NCI-H2171 treated with DMSO at 0.1 percent for 48 hours (cell line): ENCODE measurements at places on chromosomes 1 and 21.

GRCh38 chr1:156090840-156091188 is 8.5 kb upstream of the MEX3A start:
- peak; percentile 91 for DNase-seq

GRCh38 chr1:239539812-239540211 is 153.4 kb downstream of the CHRM3 start:
- DNase-seq = no peak

GRCh38 chr1:79124756-79125155 is 118.2 kb upstream of the ADGRL4 start:
- no peak for DNase-seq

DNA sequence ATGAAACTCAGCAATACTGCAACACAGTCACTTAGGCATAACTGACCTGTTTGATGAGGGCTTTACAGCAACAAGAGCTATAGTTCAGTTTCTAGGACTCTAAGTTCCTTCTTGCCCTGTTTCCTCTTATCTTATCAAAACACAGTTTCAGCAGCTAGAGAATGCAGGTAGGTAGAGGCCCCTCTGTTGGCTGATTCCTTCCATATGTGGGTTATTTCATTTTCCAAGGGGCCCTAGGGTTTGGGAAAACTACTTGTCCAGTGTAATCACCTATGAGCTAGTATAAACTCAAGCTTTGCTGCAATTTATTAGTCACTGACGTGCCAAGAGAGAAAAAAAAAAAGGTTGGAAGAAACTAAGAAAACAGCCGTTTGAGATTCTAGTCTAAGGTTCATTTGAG is 607.7 kb upstream of the USP24 start:
- no peak for DNase-seq

DNA sequence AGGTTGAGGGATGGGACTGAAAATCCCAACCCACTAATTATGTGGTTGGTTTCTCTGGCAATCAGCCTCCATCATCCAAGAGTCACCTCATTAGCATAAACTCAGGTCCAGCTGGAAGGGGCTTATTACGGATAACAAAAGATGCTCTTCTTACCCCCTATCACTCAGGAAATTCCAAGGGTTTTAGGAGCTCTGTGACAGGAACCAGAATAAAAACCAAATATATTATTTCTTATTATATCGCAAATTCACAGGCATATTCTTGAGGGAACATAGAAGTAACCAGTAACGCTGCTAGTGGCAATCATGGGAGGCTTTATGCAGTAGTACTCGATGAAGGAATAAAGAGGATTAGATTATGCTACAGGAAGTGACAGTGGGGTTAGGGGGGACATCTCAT is 59.7 kb downstream of the ATF6 start:
- no peak for DNase-seq

DNA sequence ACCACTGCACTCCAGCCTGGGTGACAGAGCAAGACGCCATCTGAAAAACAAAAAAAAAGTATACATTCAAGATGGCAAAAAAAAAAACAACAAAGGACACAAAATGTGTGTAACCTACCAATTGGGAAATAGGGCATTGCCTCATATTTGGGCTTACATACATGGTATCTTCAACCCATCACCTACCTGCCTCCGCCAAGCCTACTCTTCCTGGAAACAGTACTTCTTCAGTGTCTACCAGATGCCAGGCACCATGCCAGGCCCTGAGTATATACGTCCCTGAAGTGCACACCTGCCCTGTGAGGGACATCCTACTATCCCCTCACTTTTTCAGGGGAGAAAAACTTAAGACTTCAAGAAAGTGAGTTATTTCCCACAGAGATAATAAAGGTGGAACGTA is 160.2 kb downstream of the TOMM20 start:
- no peak for DNase-seq

GRCh38 chr1:202462342-202463076 is 114.0 kb downstream of the PPP1R12B start:
- DNase-seq = no peak

DNA sequence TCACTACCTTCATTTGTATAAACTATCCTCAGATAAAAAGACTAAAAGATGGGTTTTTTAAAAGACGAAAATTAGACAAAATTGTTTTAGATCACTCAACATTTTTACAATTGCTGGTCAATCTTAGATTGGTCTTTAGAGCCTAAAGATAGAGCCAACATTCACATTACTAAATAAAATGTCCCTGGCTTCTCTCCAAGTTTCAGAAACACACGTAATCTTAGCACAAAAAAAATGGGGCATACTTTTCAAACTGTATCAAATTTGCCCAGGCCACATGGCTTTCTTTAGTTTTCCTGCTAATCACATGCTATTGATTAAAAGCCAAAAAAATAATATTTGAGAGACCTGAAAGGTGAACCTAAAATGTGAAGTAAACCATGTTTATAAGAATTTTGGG is 288.1 kb downstream of the DPYD start:
- DNase-seq = peak; percentile 5

- no peak for DNase-seq
Observed at GRCh38 chr1:32848354-32849063, 22.2 kb downstream of the FNDC5 start.

DNA sequence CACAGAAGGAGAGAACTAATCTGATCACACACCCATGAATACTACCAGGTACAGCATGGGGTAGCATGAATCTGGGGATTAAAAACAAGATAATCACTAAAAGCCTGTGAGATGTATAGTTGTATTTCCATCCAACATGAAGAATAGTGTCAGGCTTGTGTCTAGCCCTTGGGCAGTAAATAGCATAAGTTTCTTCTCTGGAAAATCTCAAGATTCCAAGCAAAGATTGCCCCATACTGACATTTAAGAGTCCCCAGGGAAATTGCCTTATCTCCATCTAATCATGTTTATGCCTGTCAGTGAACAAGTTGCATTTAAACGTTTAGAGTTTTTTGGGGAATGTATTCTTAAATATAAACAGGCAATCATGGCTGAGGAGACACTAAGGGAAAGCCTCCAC is 109.2 kb upstream of the SERTAD4 start:
- peak; percentile 13 for DNase-seq

DNA sequence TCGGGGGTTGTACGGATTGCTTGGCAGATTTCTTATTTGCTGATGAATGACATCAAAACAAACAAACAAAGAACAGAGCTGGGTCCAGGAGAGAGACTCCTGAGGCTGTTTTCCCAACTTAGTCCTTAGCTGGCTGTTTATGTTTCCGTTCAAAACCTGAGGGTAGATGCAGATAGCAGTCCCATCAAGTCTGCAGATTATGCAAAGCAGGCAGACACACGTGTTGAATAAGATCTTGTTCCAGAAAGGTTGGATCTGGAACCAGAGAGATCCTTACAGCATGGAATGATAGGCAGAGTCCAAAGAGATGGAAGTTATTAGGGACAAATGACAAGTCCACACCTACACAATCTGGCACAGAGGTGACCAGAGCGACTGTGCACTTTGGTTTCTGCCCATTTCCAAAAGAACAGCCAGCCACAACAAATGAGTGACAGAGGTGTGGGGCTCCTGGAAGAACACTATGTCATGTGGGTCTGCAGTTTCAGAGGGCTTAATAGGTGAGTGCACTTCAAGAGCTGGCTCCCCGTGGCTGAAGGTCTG is 65.5 kb downstream of the MAN1C1 start:
- no peak for DNase-seq

DNA sequence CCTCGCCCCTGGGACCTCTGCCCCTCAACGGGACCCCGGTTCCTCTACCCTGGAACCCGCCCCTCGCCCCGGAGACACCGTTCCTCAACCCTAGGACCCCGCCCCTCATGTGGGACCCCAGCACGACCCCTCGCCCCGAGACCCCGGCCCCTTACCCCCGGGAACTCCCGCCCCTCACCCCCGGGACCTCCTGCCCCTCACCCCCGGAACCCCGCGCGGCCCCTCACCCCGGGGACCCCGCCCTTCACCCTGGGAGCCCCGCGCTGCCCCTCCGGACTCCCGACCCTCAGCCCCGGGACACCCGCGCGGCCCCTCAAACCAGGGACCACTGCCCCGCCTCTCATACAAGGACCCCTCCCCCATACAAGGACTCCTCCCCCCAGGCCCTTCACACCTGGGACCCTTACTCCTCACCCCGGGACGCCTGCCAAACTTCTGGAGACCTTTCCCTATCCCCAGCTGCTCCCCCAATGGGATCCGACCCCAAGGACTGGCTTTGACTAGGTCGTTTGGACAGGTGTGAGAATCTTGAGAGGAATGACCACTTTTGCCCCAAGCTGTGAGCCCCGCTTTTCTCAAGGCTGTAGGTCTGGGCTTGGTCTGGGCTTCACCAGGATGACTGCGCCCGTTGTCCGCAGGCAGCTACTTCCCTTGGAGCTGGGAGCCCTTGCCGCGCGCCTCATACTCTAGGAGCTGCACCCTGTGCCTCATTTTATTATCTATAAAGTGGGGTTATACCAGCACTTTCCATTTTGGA is 843 bp downstream of the DIP2A start:
- no peak for DNase-seq

DNA sequence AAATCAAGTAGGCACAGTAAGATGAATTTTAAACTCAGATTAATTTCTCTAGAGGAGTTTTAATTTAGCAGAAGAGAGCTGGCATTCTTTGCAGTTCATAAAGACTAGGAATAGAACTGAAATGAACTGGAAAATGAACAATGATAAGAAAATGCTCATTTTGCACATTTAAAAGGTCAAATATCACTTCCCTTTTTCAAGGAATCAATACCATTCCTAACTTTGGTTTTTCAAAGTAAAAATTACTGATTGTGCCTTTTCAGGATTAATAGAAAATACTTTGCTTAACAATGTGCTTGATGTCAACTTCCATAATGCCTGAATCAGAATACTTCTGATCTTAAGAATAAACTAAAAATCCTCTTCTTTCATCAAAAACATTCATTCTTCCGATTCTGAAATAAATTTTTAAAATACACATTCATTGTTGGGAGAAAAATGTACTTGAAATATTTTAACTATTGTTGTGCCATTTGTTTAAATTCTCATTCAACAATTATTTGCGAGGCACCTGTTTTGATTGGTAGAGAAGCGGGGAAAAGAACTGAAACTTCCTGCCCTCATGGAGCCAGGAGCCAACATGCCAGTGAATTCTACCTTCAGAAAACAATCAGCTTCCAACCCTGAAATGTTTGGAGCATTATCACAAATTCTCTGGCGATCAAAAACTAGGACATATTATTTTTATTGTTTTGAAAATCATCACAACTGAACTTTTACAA is 2.1 kb downstream of the SCAF4 start:
- no peak for DNase-seq

DNA sequence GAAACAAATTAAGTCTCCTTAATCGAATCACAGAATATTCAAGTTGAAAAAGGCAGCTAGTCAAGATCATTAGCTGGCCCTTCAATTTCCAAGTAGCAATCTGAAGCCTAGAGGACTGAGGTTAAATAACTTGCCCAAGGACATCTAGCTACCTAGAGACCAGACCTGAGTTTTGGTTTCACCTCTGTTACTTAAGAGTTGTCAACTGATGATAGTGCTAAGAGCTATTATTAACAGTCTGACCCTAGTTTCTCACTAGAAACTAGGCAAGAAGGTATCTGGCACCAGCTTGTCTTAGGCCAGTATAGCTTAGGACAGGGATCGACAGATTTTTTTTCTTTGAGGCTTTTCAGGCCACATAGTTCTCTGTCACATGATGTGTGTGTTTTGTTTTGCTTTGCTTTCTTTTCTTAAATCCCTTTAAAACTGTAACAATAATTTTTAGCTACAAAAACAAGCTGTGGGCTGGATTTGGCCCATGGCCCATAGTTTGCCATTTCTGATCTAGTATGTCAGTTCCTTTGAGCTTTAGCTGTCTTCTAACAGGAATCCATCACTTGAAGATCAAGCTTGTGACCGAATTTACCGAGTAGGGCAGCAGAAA is 23.2 kb downstream of the TRIM45 start:
- DNase-seq = no peak

- DNase-seq = peak; percentile 29
Observed at GRCh38 chr1:11505591-11506538, 26.9 kb downstream of the DISP3 start.

DNA sequence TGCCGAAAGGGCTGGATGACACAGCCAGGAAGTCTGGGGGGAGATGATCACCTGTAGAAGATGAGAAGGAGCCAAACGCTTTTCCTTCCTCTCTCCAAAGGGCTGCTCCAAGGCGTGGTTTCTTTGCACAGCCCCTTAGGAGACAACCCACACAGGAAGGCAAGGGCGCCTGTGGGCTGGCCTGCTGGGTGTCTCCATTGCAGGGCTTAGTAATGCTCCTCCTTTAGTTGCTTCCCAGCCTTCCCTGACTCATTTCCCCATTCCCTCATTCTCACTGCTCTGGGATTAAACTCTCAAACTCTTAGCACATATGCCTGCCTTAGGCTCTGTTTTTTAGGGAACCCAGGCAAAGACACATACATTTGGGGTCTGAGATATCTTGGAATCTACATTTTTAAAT is 1.7 kb upstream of the CLCA1 start:
- no peak for DNase-seq

DNA sequence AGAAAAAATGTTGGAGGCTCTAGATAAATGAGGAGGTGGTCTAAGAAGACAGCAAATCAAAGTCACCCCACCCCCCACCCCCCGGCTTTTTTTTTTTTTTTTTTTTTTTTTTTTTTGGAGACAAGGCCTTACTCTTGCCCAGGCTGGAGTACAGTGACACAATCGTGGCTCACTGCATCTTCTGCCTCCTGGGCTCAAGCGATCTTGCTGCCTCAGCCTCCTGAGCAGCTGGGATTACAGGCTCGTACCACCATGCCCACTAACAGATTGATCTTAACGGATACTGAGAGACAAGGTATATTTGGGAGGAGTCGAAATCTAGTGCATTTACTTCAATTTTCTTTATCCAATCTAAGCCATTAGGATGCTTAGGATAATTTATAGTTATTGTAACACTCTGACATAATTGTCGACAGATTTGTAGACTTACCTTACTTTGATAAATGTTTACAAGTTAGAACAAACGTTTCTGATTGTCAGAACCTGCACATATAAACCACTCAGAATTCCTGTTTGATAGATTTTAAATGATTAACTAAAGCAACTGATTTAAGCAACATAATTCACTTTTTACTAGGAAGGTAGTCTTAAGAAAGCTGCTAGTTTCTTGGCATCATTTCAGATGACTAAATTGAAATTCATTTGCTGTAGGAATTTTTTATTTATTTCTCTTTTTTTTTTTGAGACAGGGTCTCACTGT is 33.7 kb upstream of the NBL1 start:
- DNase-seq = no peak

DNA sequence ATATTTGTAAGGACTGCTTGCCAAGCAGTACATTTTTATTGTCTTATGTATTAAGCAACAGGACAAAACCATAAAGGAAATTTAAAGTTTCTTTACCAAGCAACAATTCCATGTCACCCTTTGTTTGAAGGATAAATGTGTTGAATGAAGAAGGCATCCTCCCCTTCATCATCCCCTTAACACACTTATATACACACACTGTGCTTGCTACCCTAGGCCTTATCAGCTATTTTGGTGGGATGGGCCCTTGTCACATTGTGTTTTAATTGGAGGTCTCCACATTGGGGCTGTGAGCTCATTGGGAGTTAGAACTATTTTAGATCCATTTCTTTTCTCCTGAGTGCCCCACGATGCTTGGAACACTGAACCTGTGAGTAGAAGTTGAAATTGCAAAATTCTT is 1.9 kb downstream of the VANGL1 start:
- DNase-seq = no peak
